Activated T-cell treated with anti-CD3 and anti-CD28 coated beads for 48 hours (primary cell): ENCODE measurements at places on chromosomes 4 and X.

DNA sequence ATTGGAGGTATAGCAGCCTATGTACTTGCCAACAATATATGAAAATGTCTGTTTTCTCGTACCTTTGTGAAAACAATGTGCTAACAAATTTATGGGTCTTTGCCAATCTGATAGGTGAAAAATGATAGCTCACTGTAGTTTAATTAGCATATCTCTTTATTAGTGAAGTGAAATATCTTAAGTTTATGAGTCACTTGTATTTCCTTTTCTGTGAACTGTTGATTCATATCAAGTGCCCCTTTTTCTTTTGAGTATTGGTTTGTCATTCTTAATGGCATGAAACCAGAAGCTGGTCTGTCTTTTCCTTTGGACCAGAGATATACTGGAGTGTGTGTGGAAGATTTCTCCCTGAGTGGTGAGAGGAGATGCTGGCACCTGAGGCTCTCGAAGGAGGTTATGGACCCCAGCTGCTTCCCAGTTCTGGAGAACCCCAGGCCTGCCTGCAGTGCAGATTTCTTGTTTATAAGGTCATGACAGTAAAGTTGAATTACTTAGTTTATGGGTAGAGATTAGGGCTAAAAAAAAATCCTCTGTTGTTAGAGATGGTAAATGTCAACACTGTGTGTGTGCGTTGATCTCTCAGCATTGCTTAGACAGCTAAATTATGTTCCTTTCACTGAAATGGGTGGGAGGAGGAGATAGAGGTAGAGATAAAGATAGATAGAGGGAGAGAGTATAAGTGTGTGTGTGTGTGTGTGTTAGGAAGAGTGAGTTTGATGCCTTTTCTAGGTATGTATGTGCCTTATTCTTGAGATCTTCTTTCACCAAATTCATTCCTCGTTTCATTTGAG, 89.9 kb downstream of the REPS2 start:
- DNase-seq: no peak

- DNase-seq: no peak
These were observed 4.5 kb upstream of the TREX2 start for GRCh38 chrX:153450114-153450948.

- DNase-seq: no peak
These were observed 20.4 kb upstream of the SH3KBP1 start for GRCh38 chrX:19907794-19908193.

DNA sequence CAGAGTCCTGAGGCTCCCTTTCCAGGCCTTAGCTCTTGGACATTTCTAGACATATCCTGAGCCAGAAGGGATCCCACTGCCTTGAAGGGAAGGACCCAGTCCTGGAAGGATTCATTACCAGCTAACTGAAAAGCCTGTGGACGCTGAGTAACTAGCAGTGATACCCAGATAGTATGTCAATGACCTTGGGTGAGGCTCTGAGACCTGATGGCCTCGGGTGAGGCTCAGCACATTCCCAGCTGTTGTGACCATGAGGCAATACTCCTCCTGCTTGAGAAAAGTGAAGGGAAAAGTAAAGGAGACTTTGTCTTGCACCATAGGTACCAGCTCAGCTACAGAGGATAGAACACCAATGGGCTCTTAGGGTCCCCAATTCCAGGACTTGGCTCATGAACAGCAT, 268.1 kb downstream of the DKK2 start:
- no peak for DNase-seq

DNA sequence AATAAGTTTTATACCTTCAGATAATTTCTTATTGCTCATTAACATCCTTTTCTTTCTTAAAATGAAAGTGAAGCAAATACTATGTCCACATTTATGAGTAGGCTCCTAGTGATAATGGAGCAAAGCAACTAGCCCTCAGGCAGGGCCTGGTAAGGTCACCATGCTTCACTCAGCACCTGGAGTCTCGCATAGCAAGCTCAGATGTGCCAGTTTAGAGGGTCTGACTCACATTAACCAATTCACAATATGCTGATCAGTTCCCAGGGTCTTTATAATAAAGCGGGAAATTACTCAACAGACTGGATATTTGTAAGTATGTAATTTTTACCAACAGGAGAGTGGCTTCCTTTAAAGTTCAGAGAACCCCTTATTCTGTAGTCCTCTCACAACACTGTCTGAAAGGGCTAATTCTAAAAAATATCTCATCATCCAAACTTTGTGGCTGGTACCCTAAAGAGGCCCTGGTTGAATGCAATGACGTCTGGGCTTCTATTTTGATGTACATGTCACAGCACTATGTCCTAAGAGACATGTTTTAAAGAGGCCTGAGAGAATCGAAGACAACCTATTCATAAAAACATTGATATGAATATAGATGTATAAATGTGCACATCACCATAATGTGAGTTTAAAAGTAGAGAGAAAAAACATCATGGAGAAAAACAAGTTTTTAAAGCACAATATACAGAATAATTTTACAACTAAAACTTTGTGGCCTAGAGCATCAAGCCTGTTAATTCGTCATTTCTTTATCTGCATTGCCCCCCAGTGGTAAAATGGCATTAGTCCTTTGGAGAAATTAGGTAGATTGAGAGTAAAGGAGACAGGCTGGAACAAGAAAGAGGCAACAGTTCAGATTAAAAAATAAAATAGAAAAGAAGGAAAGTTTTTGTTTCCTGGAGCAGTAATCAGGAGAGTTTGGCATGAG, 44.3 kb downstream of the IL21 start:
- DNase-seq: no peak

DNA sequence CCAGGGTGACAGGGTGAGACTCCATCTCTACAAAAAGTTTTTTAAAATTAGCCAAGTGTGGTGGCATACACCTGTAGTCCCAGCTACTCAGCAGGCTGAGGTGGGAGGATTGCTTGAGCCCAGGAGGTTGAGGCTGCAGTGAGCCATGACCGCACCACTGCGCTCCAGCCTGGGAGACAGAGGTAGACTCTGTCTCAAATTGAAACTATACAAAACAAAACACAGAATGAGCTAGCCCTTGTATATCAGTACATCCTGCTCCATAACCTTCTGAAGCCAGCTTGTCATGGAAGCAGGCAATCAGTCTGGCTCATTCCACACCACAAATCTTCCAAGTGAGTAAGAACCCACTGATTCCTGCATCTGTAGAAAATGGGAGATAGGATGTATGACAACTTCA, 49.0 kb downstream of the CD99L2 start:
- DNase-seq: no peak

GRCh38 chr4:88998891-88999290, 58.1 kb downstream of the FAM13A start:
- DNase-seq: no peak

DNA sequence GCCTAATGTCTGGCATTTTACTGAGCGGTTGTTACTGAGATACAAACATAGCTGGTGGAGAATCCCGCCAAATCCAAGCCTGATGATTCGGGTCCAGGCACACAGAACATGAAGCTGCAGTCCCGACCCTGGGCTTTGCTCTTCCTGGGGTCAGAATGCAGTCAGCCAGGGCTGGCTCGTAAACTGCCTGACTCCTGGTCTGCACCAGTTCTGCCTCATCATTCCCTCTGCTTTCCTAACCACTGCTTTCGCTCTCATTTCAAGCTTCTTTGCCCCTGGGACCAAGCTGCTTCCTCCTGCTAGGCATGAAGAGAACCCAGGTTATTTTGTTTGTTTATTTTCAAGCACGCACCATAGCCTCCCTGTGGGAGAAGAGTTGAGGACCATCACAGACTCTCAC, 39.3 kb downstream of the GATB start:
- no peak for DNase-seq

DNA sequence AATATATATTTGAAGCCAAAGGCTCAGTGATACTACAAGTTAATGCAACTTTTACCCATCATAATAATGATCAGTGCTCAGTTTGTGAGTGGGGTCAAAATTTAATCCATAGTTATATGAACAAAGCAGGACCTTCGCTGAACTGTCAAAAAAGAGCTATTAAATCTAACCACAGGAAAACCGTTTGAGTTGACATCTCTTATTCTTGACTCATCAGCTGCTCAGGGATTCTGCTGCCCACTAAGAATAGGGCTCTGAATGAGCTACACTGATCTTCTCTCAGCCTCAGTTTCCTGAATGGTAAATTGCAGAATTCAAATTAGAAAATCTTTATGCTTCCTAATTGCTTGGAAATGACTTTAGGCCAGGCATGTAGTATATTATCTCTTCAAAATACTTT, 44.9 kb upstream of the NAP1L5 start:
- no peak for DNase-seq

GRCh38 chr4:149266301-149266700, 549.3 kb downstream of the IQCM start:
- no peak for DNase-seq
